Activated T-cell treated with anti-CD3 and anti-CD28 coated beads, Interleukin-2, amount 50 U/mL, for 72 hours (primary cell): ENCODE measurements at places on chromosomes 3 and 15. TPM values are rescaled to one million over a fixed set of nuclear protein-coding genes. Genes with fewer than 3 reads are reported as not detected.

DNA sequence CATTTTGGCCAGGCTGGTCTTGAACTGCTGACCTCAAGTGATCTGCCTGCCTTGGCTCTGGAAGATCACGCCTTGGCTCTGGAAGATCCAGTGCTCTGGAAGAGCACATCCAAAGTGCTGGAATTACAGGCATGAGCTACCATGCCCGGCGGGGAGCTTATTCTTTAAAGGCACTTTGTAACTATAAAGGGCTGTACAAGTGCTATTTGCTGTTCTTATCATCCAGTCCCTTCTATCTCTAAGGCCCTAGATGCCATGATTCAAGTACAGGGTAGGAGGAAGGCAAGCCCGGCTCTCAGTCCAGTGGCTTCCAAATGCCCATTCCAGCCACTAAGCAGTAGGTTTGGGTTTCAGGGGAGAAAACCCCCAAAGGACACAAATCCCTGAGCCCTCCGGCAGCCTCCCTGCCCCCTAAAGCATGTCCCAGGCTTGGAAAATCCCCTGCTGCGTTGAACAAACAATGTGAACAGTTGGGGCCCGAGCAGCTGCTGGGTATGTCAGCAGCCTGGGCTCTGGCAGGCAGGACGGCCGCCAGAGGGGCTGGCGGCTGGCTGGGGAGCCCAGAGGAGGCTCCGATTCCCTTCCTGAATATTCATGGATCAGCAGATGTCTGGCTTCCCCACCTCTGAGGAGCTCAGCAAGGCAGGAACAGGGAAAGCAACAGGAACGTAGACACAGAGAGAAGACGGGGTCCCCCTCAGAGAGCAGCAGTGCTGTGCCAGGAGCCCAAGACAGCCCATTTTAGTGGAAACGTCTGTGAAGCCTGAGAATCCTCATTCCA is 7.7 kb downstream of the IGDCC4 start:
- no peak overlapping the region for H3K4me3 ChIP-seq
- no peaks in the 10 kb centered on the region for H3K36me3 ChIP-seq
- H3K27ac ChIP-seq: no peak overlapping the region
- H3K4me1 ChIP-seq: no peaks in the 10 kb centered on the region

- no peaks in the 10 kb centered on the region for H3K27me3 ChIP-seq
- no peak for DNase-seq
- peaks cover 6% of the 10 kb centered on the region for H3K36me3 ChIP-seq
- no peak overlapping the region for H3K27ac ChIP-seq
- no peak overlapping the region for H3K4me3 ChIP-seq
These were observed 36.2 kb downstream of the AP4E1 start for GRCh38 chr15:50944672-50945071.

DNA sequence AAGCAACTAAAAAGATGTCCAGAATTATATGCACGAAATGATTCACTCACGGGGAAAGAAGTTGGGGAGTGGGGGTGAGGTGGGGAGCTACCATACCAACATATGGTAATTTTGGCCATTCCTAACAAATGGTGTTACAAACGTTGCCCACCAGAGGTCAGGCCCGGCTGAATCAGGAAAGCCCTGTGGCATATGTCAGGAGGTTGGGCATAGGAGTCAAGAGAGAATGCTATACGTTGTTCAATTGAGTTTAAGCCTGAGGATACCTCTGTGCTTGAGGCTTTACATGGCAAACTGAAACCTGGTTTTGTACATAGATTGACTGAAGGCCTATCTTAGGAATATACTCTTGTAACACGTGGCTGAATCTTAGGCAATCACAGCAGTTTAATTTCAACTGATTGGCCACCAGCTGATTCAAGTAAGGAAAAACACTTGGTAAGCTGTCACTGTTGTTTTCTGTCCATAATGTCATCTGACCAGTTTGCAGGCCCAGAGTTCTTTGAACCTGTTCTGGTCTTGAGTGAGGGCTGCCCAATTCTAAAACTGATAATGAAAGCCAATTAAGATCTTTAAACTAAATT is 23.4 kb upstream of the SLC2A2 start:
- DNase-seq: peak; percentile 49
- no peaks in the 10 kb centered on the region for H3K4me1 ChIP-seq
- H3K27me3 ChIP-seq: no peaks in the 10 kb centered on the region

DNA sequence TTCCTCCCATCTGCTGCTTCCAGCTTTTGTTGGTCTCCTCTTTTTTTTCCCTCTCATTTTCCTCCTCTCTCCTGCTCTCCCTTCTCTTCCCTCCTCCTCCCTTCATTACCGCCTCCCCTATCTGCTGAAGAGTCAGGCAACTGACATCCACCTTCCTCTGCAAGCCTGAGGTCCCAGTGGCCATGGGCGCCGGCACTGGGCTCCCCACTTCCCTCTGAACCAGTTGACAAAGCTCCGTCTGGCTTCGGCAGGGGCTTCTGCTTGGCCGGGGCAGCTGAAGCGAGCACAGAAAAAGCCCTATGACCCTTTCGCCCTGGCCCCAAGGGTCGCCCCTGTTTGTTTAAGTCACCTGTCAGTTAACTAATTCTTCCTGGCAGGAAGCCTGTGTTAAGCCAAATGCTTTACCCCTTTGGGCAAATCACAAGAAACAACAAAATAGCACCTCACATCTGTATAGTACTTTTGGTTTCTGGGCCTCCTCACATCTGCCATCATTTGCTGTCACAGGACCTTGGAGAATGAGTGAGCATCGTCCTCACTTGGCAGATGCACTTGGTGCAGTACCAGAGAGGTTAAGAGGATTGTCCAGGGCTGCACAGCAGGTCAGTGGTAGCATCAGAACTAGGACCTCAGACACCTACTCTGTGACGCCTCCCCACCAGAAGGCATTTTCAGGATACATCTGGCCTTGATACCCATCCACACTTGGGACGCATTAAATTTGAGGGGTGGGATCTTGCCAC is 27.7 kb downstream of the ITGA11 start:
- H3K4me3 ChIP-seq: no peak overlapping the region
- DNase-seq: no peak
- no peaks in the 10 kb centered on the region for H3K4me1 ChIP-seq
- peaks cover 3% of the 10 kb centered on the region for H3K27me3 ChIP-seq
- H3K36me3 ChIP-seq: no peaks in the 10 kb centered on the region
- H3K27ac ChIP-seq: no peak overlapping the region

- no peak for DNase-seq
- H3K27ac ChIP-seq: peak overlapping the region; percentile 100
- no peaks in the 10 kb centered on the region for H3K27me3 ChIP-seq
- H3K4me3 ChIP-seq: peak overlapping the region; percentile 97
- peaks cover 89% of the 10 kb centered on the region for H3K4me1 ChIP-seq
These were observed 9.3 kb downstream of the TRA2B start for GRCh38 chr3:185928496-185928895.

DNA sequence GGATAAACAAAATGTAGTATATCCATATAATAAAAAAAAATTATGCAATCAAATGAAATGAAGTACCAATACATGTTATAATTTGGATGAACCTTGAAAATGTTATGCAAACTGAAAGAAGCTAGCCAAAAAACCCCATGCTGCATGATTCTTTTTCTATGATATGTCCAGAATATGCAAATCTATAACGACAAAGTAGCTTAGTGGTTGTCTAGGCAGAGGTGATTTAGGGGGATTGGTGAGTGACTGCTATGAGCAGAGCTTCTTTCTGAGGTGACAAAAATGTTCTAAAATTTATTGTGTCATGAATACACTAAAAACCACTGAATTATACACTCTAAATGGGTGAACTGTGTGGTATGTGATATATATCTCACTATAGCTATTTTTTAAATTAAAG is 324.6 kb downstream of the CTNNB1 start:
- H3K4me3 ChIP-seq: no peak overlapping the region
- H3K27me3 ChIP-seq: no peaks in the 10 kb centered on the region
- no peak overlapping the region for H3K27ac ChIP-seq
- H3K36me3 ChIP-seq: no peaks in the 10 kb centered on the region

DNA sequence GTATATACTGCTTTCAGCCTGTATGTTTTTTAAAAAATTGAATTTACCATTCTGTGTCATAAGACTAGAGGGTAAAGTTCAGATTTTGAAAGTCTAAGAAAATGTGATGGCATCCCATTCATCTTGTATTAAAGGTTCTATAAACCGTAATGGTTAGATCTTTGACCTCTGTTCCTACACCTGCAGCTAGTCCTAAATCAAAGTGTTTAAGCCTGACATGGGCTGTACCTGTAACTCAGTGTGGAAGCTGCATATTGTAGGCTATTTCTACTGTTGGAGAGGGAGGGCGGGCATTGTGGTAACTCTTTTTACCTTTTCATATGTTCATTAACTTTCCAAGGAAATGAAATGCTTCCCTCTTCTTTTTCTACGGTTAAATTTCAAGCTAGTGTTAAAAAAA is 53.9 kb downstream of the ARHGEF26 start:
- H3K4me1 ChIP-seq: no peaks in the 10 kb centered on the region
- H3K36me3 ChIP-seq: no peaks in the 10 kb centered on the region
- no peak for DNase-seq
- H3K27me3 ChIP-seq: no peaks in the 10 kb centered on the region

- H3K36me3 ChIP-seq: no peaks in the 10 kb centered on the region
- no peaks in the 10 kb centered on the region for H3K27me3 ChIP-seq
- H3K27ac ChIP-seq: peak overlapping the region; percentile 47
- H3K4me1 ChIP-seq: peaks cover 36% of the 10 kb centered on the region
These were observed 296.0 kb upstream of the ICE2 start for GRCh38 chr15:60774829-60775463.

GRCh38 chr3:95424279-95424678 is 1361.4 kb downstream of the NSUN3 start:
- no peak overlapping the region for H3K4me3 ChIP-seq
- H3K36me3 ChIP-seq: no peaks in the 10 kb centered on the region
- H3K27ac ChIP-seq: no peak overlapping the region

GRCh38 chr3:8282541-8283165 is 219.0 kb upstream of the LMCD1 start:
- no peaks in the 10 kb centered on the region for H3K27me3 ChIP-seq
- DNase-seq: no peak
- no peaks in the 10 kb centered on the region for H3K4me1 ChIP-seq
- H3K36me3 ChIP-seq: no peaks in the 10 kb centered on the region
- H3K27ac ChIP-seq: no peak overlapping the region

- H3K36me3 ChIP-seq: peaks cover 8% of the 10 kb centered on the region
- H3K27ac ChIP-seq: no peak overlapping the region
- H3K4me1 ChIP-seq: no peaks in the 10 kb centered on the region
- DNase-seq: no peak
These were observed 136.1 kb upstream of the LMCD1 start for GRCh38 chr3:8365541-8365940.

GRCh38 chr15:77292969-77293558 is 126.8 kb downstream of the PEAK1 start:
- DNase-seq: no peak
- no peaks in the 10 kb centered on the region for H3K4me1 ChIP-seq
- H3K27ac ChIP-seq: no peak overlapping the region

GRCh38 chr3:99500485-99500884 is 137.9 kb upstream of the COL8A1 start:
- no peaks in the 10 kb centered on the region for H3K36me3 ChIP-seq
- H3K4me3 ChIP-seq: no peak overlapping the region

GRCh38 chr3:116445990-116446389 is 703 bp upstream of the LSAMP start:
- H3K4me3 ChIP-seq: no peak overlapping the region
- no peak overlapping the region for H3K27ac ChIP-seq
- DNase-seq: no peak
- peaks cover 14% of the 10 kb centered on the region for H3K27me3 ChIP-seq

- DNase-seq: no peak
- no peak overlapping the region for H3K27ac ChIP-seq
- no peaks in the 10 kb centered on the region for H3K4me1 ChIP-seq
- H3K4me3 ChIP-seq: no peak overlapping the region
- H3K27me3 ChIP-seq: peaks cover 5% of the 10 kb centered on the region
- no peaks in the 10 kb centered on the region for H3K36me3 ChIP-seq
These were observed 24.0 kb upstream of the AADAC start for GRCh38 chr3:151789853-151790463.

DNA sequence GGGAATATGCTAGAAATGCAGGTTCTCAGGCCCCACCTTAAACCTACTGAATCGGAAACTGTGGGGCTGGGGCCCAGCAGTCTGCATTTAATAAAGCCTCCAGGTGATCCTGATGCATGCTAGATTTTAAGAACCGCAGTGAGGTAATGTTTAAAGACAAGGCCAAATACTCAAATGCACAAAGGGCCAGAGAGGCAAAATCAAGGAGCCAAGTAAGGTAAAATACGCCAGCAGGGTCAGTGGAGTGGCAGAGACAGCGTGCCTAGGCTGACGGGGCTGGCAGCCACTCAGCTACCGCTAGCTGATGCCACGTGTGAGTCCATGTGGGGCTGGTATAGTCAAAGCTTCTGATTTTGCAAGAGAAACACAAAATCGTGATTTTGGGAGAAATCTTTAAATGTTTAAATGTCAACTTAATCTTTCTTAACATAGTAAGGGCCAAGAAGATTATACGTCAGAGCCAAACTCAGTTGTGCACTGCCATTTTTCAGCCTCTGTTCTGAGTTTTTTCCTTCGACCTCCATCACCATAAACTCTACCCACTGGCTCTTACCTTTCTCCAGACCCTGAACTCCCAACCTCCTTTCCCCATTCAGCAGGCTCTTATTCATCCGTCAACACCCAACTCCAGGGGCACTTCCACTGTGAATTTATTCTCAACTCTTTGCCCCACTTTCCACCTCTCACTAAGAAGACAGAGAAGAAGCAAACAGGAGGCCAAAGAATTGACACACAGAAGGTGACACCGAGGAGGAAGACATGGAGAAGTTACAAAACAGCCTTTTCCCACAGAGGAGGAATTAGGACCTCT is 136.6 kb upstream of the RAD18 start:
- H3K27ac ChIP-seq: no peak overlapping the region
- DNase-seq: no peak
- no peaks in the 10 kb centered on the region for H3K36me3 ChIP-seq
- no peak overlapping the region for H3K4me3 ChIP-seq
- no peaks in the 10 kb centered on the region for H3K4me1 ChIP-seq

- no peak overlapping the region for H3K4me3 ChIP-seq
- H3K27me3 ChIP-seq: peaks cover 36% of the 10 kb centered on the region
- H3K4me1 ChIP-seq: peaks cover 31% of the 10 kb centered on the region
- DNase-seq: no peak
- no peak overlapping the region for H3K27ac ChIP-seq
These were observed 13.7 kb upstream of the FGD5 start for GRCh38 chr3:14804835-14805780.

- no peak overlapping the region for H3K27ac ChIP-seq
- H3K36me3 ChIP-seq: peaks cover 2% of the 10 kb centered on the region
- no peaks in the 10 kb centered on the region for H3K27me3 ChIP-seq
These were observed 21.4 kb downstream of the CCDC191 start for GRCh38 chr3:114034787-114035545.

GRCh38 chr3:73452729-73453128 is 172.0 kb downstream of the PDZRN3 start:
- H3K27ac ChIP-seq: no peak overlapping the region
- H3K36me3 ChIP-seq: no peaks in the 10 kb centered on the region
- H3K27me3 ChIP-seq: no peaks in the 10 kb centered on the region
- no peak for DNase-seq
- no peak overlapping the region for H3K4me3 ChIP-seq

Gene UBAP1L
- total RNA-seq: 6.3 TPM

Gene SYNPR
- not detected for total RNA-seq

Gene DUOXA2
- total RNA-seq: not detected

Gene GXYLT2
- 0.26 TPM for total RNA-seq

Gene ARNT2
- 0.07 TPM for total RNA-seq

Gene FOXB1
- total RNA-seq: 6.0 TPM

Gene CIB2
- 3.8 TPM for total RNA-seq

Gene MYZAP
- total RNA-seq: not detected
